ENCODE measurements at places on chromosomes 5 and 9.

DNA sequence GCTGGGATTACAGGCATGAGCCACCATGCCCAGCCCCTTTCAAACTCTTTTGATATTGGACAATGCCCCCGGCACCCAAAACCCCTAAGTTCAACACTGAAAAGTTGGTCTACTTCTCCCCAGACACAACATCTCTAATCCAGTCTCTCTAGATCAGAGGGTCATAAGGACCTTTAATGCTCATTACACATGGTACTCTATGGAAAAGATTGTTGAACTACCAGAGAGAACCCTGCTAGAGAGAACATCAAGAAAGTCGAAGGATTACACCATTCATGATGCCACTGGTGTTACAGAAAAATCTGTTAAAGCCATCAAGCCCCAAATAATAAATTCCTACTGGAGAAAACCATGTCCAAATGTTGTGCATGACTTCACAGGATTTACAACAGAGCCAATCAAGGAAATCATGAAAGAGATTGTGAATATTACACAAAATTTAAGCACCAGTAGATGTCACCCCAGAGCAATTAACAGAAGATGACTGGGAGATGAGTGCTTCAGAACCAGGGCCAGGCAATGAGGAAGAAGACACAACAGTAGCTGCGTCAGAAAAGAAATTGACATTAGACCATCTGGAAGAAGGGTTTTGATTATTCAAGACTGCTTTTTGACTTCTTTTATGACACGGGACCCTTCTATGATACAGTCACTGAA is 28.3 kb upstream of the NIPAL4 start:
- no peak for DNase-seq

- DNase-seq: no peak
These were observed 41.4 kb upstream of the RNU6ATAC start for GRCh38 chr9:134205672-134206310.

DNA sequence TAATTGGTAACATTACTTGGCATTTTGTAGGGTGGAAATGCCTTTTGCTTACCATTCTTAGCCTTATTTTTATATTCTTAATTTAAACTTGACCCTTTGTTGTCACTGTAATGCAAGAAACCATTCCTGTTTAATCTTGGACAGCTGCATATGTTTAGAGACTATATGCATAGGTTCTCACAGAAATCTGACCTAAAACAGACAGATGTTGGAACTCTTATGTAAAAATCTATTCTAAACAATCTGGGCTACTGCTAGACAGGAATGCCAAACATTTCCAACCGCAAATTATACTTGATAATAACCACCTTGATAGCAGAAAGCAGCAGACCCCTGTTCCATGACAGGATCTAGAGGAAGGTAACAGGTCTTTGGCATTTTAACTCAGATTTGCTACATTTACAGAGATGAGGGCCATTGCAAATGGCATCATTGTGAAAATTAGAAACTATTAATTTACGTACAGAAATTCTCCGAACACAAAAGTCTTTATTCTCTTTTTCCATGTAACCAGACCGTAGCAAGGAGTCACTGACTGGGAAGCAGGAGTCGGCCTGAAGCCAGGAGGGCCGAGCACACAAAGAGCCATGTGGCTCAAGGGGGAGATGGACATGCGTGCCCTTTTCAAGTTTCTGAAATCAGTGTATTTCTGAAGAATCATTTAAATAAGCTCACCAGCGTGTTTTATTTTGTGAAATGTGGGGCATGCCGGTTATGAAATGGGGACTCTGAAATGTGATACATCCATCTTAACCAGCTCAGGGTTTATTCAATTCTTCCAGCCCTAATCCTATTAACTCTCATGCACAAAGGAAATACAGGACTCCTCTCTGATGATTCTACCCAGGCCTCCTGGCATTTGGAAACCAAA is 139.3 kb downstream of the AOPEP start:
- no peak for DNase-seq

- no peak for DNase-seq
These were observed 822.5 kb downstream of the PTPRD start for GRCh38 chr9:9790216-9790872.

GRCh38 chr9:112764344-112764743 is 13.8 kb downstream of the SNX30 start:
- no peak for DNase-seq

GRCh38 chr5:153903321-153903720 is 135.4 kb downstream of the FAM114A2 start:
- DNase-seq: no peak

DNA sequence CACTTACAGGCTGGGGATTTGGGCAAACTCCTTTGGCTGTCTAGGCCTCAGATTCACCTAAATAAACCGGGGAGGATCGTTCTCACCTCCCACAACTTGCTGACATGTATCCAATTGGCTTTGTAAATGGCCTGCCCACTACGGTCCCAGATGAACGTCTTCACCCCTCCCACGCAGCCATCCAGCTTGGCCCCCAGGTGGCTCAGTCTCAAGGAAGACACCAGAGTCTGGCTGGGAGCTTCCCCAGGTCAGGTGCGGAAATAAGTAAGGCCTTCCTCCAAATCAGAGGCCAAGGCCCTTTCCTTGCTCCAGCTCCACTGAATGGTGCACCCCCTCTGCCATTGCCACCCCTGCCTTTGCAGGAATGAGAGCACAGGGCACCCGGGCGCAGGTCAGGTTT is 11.4 kb downstream of the CIZ1 start:
- no peak for DNase-seq

DNA sequence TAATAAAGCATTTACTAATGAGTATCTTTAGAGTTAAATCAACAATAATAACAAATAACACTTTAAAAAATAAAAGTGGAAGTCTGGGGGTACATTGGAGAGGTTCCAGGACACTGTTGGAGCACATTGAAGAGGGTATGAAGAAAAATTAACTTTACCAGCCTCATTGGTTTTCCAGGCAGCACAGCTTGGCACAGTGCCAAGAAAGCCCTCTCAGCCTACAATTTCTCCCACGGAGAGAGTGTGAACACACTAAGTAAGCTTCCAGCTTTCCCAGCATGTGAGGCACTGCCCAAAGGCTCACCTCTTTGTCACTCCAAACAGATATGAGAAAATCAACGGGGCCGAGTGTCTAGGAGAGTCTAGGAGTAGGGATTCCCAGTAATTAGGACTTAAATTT is 1912.8 kb upstream of the NUDT12 start:
- DNase-seq: no peak

All from stimulated activated CD8-positive, alpha-beta memory T cell treated with anti-CD3 and anti-CD28 coated beads, Interleukin-12 subunit alpha, Interleukin-12 subunit beta, amount 100 ng/mL, for 1 hour (primary cell).